Neural progenitor cell (in vitro differentiated cells): ENCODE measurements at places on chromosomes 5 and 9. TPM values are rescaled to one million over a fixed set of nuclear protein-coding genes. Genes with fewer than 3 reads are reported as not detected.
A peak's percentile ranks its signal among the peaks of the same experiment; 100 is the strongest.

GRCh38 chr9:101902051-101902450, 163.6 kb upstream of the GRIN3A start:
- no peak for DNase-seq

DNA sequence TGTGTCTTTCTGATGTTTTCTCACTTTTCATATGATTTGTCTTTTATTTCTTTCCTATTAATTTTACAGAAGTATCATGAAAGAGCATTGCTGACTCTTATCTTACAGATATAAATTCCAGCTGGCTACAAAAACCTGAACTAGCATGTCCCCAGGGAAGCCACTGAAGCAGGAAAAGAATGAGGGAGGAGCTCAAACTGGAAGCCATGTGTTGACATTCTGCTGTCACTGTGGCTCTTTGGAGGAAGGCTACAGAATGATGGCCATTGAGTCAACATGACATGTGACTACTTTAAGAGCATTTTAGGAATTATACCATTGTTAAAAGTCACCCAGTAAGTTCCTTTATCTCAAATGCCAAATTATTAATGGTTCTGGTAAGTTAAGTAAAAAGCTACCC, 638.3 kb upstream of the DMAC1 start:
- no peak for DNase-seq

- DNase-seq, result no peak
Measured at GRCh38 chr9:125460883-125461635, 199.4 kb downstream of the GAPVD1 start.

DNA sequence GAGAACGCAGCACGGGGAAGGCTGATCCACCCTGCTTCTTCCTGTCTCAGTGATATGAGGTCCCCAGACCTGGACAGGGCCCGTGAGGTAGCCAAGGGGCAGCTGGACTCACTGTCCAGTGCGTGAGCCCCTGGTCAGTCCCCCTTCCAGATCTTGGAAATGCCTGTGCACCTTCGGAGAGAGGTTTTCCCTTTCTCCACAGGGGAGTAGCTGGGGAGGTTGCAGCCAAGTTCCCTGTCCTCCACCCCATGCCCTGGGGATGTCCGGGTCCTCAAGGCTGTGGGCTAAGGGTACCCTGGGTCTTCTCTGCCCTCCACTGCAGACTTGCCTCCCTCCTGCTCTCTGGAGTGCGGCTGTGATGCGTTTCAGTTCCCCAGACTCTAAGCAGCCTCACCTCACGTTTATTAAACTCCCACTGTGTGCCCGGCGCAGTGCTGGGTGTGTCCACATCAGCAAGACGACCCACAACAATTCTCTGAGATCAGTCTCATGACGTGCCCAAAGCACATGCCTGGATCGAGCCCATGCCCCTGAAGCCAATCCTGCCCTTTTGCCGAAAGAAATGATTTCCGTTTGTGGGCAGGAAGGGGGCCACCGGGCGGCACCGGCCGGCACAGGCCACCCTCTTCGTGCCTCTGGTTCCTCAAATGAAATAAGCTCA, 101.3 kb upstream of the PHYKPL start:
- no peak for DNase-seq

- DNase-seq, result no peak
Measured at GRCh38 chr9:134985451-134985850, 67.7 kb upstream of the FCN1 start.

GRCh38 chr9:88072831-88073375, 65.4 kb downstream of the SPATA31C2 start:
- no peak for DNase-seq

DNA sequence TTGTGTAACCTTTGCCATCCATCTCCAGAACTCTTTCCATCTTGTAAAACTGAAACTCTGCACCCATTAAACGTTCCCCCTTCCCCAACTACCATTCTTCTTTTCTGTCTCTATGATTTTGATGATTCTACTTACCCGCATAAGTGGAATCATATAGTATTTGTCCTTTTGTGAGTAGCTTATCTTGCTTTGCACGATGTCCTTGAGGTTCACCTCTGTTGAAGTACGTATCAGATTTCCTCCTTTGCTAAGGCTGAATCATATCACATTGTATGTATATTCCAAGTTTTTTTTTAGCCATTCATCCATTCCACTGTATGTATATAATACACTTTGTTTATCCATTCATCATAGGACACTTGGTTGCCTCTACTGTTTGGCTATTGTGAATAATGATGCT, 2.9 kb upstream of the RNF130 start:
- no peak for DNase-seq

DNA sequence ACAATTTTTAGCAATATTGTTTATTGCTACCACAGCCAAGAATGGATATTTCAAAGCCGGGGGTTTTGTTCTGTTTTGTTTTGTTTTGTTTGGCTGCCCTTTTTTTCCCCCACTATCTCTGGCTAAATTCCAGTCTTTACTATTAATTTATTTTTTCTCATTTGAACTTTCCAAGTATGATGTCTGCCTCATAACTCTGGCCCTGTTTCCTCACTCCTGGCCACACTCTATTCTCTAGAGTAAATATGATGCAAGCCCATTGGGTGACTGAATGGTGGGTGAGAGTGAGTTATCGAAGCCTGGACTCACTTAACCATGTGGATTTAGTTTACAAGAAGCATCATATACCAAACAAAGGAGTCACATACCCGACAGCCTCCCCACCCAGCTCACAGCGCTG, 41.9 kb downstream of the WDR36 start:
- no peak for DNase-seq

GRCh38 chr9:136222906-136223285, 18.0 kb upstream of the LHX3 start:
- no peak for DNase-seq

DNA sequence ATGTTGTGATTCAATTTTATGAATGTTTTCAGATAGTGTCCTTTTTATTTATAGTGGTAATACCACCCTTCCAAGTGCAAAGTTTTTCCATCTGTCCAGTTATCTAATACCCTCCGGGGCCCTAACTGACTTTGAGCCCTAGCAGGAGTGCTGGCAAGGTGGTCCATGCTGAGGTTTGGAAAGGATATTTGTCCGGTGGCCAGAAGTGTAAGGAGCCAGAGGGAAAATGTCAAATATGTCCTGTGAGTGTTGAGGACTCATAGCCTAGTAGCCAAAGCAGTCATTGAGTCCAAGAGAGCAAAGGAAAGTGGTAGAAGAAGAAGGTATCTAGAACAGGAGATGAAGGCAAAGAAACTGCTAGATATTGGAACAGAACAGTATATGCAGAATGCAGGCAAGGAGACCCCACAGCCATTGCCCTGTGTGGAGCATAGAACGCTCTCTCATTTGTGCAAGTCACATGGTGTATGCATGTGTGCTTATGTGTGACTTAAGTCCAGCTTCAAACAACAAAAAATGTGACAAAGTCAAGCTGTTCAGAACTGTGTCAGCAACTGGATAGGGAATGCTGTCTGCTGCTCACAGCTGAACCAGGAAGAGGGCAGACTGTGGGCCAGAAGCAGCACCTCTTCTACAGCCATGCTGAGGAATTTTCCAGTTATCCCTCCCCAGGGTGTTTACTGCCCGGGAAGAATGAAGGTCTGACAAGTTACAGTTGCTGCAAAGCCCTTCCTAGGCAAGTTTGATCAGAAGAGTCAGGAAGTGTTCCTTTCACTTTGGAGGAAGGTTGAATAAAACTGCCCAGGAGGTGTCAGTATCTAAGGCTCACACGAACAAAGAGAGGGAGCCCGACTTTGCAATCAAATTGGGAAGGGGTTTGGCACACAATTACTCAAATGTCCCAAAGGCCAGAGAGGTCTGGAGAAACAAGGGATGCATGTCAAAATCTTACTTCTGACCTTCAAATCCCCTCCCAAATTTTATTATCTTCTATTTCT, 463.3 kb upstream of the DMAC1 start:
- peak; percentile 25 for DNase-seq

DNA sequence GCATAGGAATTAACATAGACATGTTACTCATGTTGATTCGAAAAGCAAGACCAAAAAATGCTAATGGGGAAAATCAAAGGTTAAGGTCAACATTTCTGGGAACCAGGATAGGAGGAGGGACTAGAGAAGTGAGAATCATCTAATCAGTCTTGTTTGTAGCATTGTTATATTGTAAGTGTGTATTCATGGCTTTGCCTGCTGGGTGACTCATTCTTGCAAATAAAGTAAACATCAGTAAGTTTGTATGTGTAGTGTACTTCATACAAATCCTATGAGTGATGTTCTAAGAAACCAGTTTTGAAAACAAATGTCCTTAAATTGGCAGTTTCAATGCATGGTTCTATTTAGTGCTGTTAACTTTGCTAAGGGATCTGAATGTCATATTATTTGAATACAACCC, 79.0 kb upstream of the TMEM252 start:
- DNase-seq, result no peak

- DNase-seq, result no peak
Measured at GRCh38 chr5:94941122-94941755, 322.8 kb downstream of the SLF1 start.

GRCh38 chr5:134769206-134769605, 10.6 kb downstream of the DDX46 start:
- no peak for DNase-seq

GRCh38 chr9:2489838-2490314, 131.7 kb upstream of the VLDLR start:
- peak; percentile 7 for DNase-seq

GRCh38 chr5:8767746-8768145, 778.1 kb downstream of the SEMA5A start:
- DNase-seq, result no peak

DNA sequence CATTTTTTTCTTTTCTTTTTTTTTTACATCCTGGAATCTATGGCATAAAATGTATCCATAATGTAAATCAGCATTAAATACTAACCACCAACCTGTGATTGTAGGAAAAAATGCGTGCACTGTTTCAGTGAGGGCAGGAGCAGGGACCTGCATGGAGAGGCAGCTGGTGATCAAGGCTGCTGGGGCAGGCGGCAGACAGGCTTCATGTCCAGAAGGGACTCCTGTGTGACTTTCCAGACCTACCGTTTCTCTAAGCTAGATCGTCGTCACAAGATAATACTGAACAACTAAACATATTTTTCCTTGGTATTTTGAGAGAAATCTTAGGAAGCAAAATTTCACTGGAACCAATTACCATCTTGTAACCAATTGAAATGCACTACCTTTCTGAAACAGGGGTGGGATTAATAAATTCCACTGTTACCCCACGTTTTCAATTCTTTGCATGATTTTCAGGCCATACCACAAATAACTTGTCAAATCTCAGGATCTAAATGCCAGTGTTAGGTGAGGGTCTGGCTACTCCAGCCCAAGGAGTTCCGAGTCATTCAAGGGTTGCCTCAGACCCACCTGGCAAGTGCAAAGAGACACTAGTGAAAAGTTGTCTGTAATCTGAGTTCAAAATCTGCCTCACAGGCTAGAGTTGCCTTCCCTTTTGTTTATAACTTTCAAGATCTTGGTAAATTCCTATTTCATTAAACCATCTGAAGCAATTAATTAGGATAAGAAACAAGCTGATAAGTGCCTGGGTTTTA, 198.2 kb downstream of the SEMA5A start:
- no peak for DNase-seq

- DNase-seq, result no peak
Measured at GRCh38 chr5:607541-608428, 4.4 kb upstream of the CEP72 start.

DNA sequence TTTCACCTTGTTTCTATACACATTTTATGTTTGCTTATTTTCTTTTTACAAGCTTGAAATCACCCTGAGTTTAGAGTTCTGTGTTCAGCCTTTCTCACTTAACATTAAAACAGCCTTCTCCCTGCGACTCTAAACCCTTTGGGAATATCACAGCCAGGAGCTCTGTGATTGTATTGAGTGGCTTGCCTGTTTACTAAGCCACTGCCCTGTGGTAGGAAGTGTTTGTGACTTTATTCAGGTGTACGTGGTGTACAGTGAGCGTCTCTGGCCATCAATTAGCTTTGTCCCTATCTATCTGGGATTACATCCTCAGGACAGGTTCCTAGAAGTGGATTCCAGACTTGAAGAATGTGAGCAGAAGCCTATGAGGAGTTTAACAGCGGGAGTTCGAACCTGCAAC, 11.0 kb upstream of the NEURL1B start:
- no peak for DNase-seq

DNA sequence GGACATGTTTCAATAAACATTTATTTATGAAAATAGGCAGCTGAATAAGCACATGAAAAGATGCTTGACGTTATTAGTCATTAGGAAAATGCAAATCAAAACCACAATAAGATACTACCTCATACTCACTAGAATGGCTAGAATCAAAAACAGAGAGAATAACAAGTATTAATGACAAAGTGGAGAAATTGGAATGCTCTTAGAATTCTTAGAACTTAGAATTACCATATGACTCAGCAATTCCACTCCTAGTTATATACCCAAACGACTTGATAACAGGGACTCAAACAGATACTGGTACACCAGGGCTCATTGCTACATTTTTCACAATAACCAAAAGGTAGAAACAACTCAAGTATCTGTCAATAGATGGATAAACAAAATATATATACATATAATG, 15.1 kb upstream of the TRIM36 start:
- DNase-seq, result no peak

- DNase-seq, result no peak
Measured at GRCh38 chr9:121157939-121158338, 43.7 kb downstream of the RAB14 start.

DNA sequence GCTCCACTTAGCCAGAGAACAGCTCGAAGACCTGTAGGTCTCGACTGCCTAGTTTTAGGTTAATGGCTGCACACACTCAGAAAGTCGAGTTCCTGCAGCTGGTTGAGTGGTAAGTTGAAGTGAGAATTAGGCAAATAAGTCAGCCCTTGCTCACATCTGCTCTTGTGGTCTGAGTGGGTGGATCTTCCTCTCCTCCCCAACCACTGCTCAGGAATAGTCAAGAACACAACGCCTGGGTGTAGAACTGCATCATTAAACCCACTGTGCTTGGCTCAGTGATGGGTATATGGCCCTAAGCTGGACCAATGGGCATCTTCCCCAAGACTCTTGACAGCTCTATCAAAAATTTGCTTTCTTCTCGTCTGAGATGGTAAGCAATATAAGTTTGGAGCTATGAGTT, 20.9 kb upstream of the ADAM19 start:
- DNase-seq, result no peak

The CDH18 gene
- 0.22 and 0.58 TPM in 2 replicates for total RNA-seq

The PCSK1 gene
- total RNA-seq, result 2.3 and 3.9 TPM in 2 replicates

The NAIP gene
- total RNA-seq, result 7.7 and 8.8 TPM in 2 replicates

The TIGD6 gene
- total RNA-seq, result 4.1 and 4.7 TPM in 2 replicates

The OR2K2 gene
- total RNA-seq, result not detected in 2 replicates
